SW 1271 (cell line): ENCODE measurements at places on chromosomes 2 and 18.

GRCh38 chr2:174195253-174195652 is 53.1 kb downstream of the OLA1 start:
- no peak for DNase-seq

DNA sequence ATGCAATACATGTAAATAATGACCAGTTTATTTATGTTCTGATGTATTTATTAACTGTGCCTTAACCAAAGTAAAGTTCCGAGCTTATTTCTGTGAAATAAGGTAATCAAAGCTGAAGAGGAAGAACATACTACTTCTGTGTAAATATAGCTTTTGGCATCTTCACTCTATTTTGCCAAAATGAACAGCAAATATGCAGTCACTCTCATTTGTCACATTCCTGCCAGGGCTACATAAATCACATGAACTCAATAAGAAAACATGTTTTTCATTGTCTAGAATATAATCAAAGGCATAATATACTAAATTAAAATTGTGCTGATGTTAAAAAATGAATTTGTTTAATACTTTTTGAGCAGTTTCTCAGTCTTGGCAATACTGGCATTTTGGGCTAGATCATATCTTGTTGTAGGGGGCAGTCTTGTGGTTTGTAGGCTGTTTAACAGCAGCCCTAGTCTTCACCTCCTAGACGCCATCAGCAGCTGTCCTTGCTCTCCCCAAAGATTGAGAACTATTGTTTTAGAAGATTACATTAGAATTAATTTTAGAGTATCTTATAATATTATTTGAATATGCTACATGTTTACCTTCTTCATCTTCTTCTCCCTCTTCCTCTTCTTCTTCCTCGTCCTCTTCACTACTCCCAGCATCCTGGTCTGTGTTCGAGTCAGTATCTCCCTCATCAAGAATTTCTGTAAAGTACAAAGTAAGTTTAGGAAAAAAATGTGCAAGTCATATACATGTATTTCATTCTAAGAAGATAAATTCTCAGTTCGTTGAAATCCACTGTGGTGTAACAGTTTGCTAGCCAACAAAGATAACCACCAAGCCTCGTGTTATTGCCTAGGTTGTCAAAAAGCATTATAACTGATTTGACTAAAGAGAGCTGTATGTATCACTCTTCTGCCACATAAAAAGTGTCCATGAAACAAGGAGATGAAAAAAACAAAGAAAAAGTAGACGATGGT is 41.5 kb downstream of the CWC22 start:
- no peak for DNase-seq

GRCh38 chr18:35822413-35822812 is 150.1 kb upstream of the RMP24 start:
- DNase-seq: no peak

DNA sequence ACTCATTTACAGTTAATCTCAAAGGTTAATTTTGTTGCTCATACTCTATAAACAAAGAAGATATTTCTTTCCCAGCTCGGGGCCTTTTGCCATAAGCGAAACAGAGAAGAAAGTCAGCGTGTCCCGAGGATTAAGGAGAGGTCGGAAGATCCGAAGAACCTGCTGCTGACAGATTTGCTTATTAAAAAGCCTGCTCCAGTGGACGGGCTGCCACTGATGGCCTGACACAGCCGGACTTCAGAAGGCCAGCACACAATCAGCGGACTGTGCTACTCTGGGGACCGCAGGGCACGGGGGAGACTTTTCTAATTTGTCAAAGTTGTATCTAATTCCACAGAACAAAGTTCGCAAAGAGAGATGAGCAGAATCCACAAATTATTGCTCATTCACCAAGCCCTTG is 315.4 kb downstream of the ETAA1 start:
- no peak for DNase-seq

GRCh38 chr18:44818668-44819403 is 138.1 kb downstream of the SETBP1 start:
- no peak for DNase-seq

DNA sequence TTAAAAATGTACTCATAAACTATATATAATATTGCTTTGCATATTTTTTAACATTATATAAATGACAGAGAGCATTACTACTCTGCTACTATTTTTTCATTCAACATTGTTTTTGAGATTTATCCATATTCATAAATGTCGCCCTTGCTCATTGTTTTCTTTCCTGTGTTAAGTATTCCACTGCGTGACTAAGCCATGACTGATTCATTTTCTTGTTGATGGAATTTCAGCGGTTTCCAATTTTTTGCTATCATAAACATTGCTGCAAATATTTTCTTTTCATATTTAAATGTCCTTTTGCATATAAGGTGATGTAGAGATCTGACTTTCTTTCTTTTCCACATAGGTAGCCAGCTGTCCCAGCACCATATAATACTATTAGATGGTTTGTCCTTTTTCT is 57.6 kb downstream of the SFXN5 start:
- no peak for DNase-seq

- DNase-seq: no peak
These were observed 580.5 kb upstream of the NRXN1 start for GRCh38 chr2:51612387-51612786.

DNA sequence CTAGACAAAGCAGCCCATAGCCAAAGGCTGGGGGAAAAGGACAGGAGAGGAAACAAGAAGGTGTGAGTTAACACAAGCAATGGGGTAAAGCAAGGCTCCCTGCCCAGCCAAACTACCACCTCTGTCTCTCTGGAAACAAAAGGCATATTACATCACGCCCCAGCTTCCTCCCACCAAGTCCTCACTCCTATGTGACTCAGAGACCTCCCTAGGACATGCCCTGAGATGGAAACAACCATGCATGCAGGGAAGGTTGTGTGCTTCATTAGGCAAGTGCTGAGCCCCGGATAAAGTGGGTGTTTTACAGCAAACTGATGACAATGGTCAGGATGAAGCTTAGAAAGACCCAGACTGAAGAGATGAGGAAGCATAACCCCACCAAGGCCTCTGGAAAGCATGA is 9.0 kb upstream of the ATRAID start:
- no peak for DNase-seq

GRCh38 chr2:1020206-1020605 is 69.6 kb downstream of the SNTG2 start:
- DNase-seq: no peak

- DNase-seq: no peak
These were observed 219.4 kb downstream of the HNMT start for GRCh38 chr2:138183705-138184104.

DNA sequence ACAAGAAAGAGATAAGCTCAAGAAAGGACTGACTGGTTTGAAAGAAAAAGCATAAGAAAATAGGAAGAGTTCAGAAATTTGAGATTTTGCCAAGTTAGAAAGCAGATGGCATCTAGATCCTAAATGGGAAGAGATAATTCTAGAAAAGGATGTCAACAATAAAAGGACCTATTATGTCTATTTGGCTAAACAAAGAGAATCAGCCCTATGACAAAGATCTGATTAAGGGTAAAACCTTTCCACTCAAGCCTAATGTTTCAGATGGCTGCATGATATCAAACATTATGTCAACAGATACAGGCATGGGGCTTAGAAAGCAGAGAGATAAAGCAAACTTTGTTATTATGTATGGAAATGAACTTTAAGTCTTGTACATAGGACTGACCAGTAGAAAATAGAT is 465.0 kb upstream of the TRIB2 start:
- no peak for DNase-seq

GRCh38 chr2:47016172-47016913 is 100.7 kb upstream of the MCFD2 start:
- peak; percentile 98 for DNase-seq

GRCh38 chr2:108571286-108571685 is 37.0 kb downstream of the LIMS1 start:
- no peak for DNase-seq

GRCh38 chr18:10713409-10713808 is 187.6 kb downstream of the NAPG start:
- DNase-seq: no peak

DNA sequence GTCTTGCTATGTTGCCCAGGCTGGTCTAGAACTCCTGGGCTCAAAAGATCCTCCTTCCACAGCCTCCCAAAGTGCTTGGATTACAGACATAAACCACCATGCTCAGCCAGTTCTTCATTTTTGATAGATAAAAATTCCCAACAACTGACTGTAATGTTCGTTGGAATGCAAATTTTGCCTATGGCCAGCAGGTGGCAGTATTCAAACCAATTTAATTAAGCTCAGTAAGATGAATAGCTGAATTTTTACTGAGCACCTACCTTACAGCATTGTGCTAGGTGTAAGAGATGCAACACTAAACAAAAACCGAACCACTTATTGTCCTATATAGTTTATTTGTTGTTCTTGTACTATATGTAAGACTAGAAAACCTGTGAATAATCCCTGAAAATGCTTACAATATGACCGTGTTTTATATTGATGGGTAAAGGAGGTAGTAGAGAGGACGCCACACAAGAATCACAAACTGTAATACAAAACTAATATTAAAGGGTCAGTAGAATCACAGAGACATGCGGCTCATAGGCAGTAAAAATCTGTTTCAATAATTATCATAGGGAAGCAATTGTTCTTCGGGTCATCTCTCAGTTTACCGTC is 8.2 kb upstream of the TMEM182 start:
- peak; percentile 60 for DNase-seq

DNA sequence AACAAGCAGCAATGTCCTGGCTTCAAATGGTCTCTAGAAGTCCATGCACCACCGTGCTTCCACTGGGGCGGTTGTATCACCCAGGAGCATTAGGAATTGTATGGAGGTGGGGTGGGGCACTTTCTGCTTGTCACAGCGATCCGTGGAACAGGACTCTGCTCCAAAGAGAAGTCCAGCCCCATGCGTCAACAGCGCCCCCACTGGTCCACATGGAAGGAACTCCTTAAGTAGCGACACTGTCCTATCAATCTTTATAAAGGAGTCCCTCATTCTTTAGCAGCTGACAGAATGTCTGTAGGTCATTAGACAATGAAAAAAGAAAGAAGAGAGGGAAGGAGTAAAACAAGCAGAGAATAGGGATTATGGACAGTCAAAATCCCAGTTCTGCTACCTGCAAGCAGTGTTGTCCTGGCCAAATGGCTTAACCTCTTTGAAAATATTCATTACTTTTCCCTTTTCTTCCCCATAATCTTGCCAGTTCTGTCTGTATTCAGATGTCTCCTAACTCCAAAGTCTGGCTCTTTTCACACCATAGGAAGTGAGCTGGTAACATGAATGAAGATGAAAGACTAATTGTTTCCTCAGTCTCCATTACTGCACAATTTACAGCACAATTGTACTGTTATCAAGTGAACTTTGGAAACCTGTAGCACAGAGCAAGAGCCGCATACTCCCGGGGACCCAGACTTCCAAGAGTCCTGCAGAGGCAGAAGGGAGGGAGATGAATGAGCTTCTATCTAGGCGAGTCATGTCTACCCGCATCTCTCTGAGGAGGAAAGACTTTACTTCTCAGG is 9.9 kb downstream of the NFE2L2 start:
- DNase-seq: no peak

- no peak for DNase-seq
These were observed 236.6 kb downstream of the PTGR3 start for GRCh38 chr18:74972354-74972753.

DNA sequence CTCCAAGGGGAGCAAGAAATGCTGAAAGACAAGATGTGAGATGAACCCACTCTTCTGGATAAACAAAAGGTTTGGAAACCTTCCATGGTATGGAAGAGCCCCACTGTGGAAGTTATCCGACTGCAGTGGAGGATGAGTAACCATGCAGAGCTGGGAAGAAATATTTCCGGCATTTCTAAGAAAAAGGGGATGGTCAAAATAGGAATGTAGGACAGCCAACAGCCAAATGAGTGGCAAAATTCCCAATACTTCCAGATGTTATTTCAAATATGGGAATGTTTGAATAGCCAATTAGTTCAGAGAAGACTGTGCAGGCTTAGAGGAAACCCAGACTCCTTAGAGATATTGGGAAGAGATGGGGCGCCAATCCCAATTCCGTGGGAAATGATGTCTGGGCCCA is 246.8 kb downstream of the RAD51AP2 start:
- DNase-seq: no peak

DNA sequence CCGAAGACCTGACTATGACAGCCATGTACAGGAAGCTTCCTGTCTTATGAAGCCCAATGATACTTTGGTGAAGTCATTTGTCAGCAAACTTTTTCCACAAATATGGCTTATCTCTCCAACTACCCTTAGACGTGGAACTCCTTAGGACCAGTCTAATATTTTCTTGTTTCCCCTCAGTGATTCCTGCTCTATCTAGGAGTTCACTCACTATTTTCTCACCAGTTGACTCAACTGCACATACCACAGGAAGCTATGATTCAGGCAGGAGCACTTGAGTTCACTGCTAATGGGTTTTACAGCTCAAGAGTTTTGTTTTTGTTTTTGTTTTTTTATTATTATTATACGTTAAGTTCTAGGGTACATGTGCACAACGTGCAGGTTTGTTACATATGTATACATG is 109.3 kb downstream of the ANTXR1 start:
- no peak for DNase-seq

GRCh38 chr2:98280376-98281102 is 65.7 kb upstream of the CNGA3 start:
- no peak for DNase-seq

DNA sequence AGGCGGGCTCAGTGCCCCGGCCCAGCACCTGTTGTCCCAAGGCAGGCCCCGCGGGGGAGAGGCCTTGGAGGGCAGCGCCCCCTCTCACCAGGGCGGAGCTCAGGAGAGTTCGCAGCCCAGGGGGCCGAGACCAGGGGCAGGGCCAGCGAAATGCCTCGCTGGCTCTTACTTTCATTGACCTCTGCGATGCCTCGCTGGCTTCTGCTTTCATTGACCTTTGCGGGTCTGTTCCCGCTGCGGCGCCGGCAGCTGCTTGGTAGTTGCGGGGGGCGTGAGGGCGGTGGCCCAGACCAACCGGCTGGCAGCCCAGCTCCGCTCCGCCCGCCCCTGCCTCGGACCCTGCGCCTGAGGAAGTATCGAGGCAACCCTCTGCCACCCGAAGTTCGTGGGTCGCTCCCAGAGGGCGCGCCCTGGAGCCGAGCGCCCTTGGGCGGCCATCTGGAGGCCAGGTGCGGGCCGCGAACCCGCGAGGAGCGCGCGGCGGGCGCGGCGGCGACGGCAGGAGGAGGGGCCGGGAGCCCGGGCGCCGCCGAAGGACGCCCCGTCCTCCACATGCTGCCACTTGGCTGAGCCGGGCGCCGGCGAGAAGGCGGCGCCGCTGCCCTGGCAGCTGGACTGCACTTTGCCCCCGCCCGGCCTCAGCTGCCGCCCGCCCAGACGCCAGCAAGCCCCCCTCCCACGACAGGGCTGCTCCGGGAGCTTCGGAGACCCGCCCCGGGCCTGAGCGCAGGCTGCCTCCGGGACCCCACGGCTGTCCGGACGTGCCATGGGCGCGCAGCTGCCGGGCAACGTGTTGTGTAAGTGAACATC is 118.0 kb upstream of the MSTN start:
- no peak for DNase-seq

GRCh38 chr2:74439803-74440377 is 1.8 kb downstream of the RTKN start:
- DNase-seq: no peak

DNA sequence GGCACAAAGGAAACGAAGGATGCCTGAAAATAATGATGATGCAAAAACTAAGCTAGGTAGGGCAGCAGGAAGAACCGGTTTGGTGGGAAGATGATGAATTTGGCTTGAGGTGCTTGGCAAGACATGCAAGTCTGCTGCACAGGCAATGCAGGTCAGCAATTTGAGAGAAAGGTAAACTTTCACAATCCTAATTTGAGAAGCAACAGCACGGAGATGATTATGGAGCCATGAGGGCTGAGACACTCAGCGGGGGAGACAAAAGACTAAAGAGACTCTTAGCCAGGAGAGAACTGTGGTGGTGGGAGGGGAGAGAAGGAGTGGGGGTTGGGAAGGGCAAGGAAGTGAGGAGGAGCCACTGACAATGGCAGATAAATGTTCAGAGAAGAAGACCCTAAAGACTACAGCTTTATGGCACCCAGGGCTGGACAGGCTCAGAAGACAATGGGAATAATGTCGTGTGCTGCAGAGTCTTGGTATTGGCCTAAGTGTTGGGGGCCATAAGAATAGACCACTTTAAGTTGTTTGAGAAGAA is 19.4 kb upstream of the RNF149 start:
- DNase-seq: no peak
